ENCODE measurements at places on chromosomes 5 and 9.
A peak's percentile ranks its signal among the peaks of the same experiment; 100 is the strongest.

GRCh38 chr9:118395415-118395814 is 691.2 kb downstream of the TLR4 start:
- peak; percentile 60 for DNase-seq

DNA sequence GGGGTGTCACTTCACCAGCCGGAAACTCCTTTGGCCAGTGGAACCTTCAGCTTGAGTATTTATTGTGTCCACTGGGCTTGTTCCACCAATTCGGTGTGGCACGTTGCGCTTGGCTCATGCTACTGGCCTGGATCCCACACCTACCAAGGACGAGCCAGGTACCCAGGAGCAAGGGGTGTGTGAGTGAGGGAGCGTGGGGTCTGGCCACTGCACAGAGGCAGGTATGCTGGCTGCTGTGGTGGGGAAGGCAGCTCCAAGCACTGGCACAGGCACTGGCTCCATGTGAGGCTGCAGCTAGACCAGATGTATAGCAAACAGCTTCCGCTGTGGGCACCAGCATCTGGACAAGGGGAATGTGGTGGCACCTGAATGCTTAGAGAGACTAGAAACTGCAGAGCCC is 28.1 kb upstream of the CYLC2 start:
- DNase-seq, result no peak

DNA sequence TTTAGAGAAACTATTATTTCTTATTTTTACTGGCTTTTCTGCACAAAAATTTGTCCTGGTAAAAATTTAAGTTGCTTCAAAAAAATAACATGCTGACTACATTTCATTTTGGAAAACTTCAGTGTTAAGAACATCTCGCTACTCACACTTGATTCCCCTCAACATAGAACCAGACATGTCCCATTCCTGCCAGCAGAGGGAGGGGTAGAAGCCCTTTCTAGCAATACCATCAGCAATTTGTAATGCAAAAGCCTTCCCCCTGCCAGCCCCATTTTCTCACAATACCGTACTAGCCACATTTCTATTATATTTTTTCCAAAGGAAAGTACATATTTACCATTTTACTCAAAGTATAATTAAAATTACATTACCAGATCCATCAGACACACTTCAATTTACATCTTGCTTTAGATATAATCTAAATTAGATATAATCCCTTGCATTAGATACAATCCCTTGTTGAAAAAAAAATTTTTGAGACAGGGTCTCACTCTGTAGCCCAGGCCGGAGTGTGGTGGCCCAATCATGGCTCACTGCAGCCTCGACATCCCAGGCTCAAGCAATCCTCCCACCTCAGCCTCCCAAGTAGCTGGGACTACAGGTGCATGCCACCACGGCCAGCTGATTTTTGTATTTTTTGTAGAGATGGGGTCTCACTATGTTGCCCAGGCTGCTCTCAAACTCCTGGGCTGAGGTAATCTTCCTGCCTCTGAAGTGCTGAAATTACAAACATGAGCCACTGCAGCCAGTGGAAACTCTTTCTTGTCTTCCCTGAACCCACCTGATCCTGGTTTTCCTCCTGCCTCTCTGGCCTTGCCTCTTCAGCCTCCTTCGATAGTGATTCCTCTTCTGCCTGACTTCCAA is 39.6 kb upstream of the IDNK start:
- peak; percentile 61 for DNase-seq

DNA sequence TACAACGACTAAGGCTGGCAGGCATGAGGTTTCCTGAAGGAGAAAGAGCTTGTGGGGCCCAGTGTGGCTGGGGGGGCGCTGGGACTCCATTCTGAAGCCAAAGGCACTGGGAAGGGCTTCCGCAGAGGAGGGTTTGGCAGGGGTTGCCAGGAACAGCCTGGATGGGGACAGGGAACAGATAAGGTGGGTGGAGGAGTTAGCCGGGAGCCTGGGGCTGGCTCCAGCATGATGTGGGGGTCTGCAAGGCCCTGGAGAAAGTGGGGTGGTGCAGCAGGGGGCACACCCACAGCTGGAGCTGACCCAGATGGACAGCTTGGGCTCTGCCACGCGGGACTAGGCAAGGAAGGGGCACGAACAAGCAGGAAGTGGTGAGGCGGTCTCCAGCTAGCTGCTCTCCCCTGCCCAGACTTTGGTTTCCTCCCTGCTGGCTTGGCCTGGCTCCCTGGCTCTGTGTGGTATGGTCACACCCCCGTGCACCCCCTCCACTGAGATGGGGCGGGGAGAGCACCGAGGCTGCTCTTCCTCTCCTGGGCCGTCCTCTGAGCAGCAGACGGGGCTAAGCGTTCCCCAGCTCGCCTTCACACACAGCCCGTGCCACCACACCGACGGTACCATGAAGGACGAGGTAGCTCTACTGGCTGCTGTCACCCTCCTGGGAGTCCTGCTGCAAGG is at the start of gene LTC4S:
Gene LTC4S (plus strand): TSS at position 519 of the 672 bp plus-strand sequence. CDS start 95 bp downstream, at position 614.
- no peak for DNase-seq

- no peak for DNase-seq
These were observed 319.2 kb downstream of the GADD45G start for GRCh38 chr9:89923961-89924504.

GRCh38 chr5:558871-559503 is 34.7 kb upstream of the SLC9A3 start:
- no peak for DNase-seq

- DNase-seq, result no peak
These were observed 60.0 kb downstream of the SGCD start for GRCh38 chr5:156386976-156387375.

DNA sequence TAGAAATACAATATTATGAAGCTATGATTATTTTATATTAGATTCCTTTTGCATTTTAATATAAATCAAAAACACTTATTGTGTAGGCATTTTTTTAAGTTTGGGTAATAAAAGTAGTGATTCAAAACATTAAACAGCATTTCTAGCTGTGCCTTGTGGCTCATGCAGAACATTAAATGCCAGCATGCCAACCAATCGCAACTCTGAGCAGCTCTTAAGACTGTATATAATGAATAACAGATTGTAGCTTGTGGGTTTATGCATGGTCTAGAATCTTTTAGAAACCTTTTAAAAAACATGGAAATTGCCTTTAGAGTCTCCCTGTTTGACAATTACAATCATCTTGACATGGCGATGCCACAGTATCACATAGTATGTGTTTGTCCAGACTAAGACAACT is 903.8 kb downstream of the EFNA5 start:
- no peak for DNase-seq

- DNase-seq, result no peak
These were observed 73.5 kb upstream of the OTULINL start for GRCh38 chr5:14508046-14508445.

DNA sequence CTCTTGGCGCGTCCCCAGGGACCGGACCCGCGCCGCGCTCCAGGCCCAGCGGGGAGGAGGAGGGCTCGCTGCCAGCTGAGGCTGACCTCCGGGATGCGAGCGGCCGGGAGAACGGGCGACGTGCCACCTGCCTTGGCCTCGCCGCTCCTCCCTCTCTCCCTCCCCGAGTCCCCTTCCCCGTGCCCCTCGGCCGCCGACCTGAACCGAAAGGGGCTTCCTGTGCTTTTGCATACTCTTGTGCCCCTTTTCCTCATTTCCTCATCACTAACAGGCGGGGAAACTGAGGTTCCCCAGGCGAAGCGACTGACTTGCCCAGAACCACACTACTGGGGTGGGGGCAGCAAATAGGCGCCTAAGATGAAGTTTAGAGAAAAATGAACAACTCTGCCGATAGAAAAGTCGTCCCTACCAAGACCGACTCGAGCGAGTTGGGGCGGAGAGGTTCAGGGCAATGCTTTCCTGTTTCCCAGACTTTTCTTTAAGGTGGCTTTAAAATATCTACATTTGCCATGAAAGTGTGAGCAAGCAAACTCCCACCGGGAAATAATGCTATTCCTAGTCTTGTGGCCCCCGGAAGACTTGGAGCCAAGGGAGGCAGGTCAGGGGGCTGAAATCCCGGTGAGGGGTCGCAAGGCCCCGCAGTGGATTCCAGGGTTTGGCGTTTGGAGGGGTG is 580 bp upstream of the DUSP1 start:
- no peak for DNase-seq

DNA sequence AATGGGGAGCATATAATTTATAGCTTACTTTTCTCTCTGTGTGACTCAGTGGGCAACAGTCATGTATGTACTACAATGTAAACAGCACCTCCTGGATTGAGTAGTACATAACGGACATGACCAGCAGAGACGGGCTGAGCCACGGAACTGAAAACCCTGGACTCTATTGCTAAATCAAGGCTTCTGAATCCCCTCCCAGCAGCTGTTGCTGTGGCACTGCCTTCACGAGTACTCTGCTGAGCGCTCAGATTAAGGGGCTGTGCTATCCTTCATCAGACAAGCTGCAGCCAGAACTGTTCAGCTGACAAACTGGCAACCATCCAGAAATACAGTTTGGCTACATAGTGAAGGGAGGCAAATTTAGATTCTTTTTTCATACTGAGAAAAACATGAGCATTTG is 131.3 kb upstream of the CCDC180 start:
- DNase-seq, result no peak

All from GM12865 (cell line).